ENCODE measurements at places on chromosomes 5 and 9.

DNA sequence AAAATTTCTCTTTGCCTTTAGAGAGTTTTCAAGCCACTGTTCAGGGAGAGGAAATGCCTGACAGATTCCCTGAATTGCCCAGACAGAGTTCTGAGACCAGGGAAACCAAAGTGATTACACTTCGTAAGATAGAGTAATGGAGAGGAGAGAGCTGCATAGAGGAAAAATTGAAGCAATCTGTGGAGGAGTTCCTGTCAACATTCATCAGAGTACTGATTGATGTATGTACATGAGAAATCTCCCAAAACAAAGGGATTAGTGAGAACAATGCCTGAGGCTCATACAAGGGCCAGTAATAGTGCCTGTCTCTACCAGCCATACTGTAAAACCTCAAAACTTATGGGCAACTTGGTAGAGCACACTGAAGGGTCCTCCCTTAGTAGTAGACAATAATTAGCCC is 79.0 kb upstream of the TRIM32 start:
- DNase-seq: no peak

DNA sequence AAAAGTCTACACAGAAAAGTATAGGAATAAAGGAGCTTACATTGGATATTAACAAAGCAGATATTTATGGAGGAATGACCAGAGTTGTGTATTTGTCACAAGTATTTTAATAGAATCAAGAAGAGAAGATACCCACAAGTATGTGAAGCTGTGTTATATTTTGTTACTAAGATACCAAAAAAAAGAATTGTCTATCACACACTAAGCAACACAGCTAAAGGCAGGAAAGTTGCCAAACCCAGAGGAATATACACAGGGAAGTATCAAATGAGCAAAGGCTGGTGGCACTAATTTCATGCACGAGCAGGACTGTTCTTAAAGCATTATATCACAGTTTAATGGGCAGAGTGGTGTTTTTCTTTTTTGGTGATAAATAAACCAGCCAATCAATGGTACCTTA is 30.9 kb upstream of the RAI14 start:
- DNase-seq: no peak

DNA sequence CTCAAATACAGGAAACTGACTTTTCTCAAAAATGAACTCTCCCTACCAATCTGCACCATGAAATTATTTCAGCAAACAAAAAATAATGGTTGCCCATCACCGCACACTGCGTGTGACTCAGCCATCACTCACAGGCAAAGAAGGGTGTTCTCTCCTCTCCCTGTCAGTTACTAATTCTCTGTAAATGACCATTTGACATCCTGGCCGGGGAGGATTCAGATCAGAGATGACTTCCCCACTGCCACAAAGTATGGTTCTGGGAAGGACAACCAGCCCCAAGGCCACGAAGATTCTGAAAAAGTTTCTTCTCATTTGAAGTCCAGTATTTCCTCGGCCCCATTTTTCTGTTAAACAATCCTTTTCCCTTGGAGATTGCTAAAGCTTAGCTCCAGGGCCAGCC is 199.4 kb downstream of the AUH start:
- DNase-seq: no peak

DNA sequence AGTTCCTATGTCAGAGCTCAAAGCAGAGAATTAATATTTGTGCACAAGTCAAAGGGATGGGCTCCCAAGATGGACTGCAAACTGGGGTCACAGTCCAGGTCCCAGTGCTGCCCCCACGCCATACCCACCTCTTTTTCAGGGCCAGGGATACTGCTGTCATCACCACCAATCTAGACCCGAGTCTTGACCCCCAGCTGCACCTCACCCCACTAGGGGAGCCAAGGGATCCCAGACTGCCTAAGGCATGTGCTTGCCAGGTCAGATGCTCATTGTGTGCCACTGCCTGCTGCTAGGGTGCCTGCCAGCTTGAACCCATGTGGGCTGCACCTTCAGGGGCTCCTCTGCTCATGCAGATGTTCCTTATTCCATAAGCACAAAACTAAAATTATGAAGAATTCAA is 215.6 kb upstream of the NREP start:
- no peak for DNase-seq

DNA sequence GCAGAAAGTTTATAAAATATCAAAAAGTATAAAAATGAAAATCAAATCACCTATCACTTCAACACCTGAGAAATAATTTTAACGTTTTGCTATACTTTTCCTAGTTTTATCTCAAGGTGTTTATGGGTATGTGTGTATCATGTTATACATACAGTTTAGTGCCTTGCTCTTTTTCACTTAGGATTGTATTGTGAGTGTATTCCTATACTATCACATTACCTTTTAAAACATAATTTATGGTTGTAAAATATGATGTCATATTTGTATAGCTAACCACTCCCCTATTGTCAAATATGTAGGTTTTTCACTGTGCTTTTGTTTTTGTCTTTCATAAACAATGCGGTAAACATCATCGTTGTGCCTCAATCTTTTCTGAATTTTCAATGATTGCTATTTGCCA is 479.9 kb downstream of the SPOCK1 start:
- DNase-seq: no peak

DNA sequence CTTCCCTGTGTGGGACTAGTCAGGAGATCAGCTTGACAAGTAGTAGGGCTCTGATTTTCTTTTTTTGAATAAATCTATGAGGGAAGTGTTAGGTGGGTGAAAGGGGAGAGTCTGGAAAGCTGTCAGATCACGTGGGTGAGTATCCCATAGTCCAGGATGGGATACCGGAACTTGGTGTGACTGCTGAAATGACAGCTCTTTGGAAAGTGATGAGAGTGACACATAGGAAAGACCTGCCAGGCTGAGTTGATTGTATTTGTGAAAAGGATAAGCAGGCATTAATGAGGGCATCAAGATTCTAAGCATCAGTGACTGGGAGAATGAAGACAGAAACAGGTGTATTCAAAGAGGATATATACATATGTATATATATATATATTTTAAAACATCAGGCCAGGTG is 35.6 kb downstream of the ACTBL2 start:
- no peak for DNase-seq
